Neural crest cell (in vitro differentiated cells): ENCODE measurements at places on chromosomes 4 and X. TPM values are rescaled to one million over a fixed set of nuclear protein-coding genes. Genes with fewer than 3 reads are reported as not detected.

The TREX2 gene
- total RNA-seq = 0.77 and 1.6 TPM in 2 replicates

The VCX3A gene
- total RNA-seq = 0.58 and 0.68 TPM in 2 replicates

DNA sequence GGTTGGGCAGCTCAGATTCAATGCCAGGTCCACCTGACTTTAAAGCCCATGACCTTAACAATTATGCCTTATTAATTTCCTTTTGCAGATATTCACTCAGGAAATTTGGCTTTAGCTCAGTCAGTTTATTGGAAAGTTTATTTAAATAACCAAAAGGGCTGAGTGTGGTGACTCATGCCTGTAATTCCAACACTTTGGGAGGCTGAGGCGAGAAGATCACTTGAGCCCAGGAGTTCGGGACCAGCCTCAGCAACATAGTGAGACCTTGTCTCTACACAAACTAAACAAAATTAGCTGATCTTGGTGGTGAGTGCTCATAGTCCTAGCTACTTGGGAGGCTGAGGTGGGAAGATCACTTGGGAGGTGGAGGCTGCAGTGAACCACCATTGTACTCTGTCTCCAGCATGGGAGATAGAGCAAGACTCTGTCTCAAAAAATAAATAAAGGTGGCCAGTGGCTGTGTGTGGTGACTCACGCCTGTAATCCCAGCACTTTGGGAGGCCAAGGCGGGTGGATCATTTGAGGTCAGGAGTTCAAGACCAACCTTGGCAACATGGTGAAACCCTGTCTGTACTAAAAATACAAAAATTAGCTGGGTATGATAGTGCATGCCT, 43.3 kb downstream of the RHOH start:
- no peak for DNase-seq

The ERAS gene
- total RNA-seq = 0.49 and 0.50 TPM in 2 replicates

DNA sequence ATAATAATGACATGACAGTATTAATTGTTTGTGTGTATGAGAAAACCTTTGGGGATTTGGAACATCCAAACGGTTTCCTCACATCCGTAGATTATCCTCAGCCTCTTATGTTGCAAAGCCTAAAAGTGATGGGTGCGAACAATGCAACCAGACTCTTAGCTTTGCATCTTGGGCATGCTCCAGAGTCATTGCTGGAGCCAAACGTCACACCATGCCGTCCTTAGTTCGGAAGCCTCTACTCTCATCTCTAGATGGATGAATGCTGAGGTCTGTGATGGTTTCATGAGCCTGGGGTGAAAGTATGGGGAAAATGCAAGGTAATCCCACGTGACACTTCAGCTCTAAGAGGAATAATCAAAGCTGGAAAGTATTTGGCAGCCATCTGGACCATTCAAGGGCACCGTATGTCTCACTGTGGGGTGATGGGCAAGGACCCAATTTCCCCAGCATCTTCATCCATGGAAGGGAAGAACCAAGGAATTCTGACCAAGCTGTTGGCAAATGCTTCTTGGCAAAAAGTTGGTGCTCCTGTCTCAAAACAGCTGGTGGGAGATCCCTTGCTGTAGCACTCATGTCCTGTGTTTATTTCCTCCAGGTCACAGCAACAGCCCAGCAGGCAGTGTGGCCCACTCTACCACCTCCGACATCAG, 6.3 kb upstream of the RTL5 start:
- DNase-seq = no peak

The HMX1 gene
- 0.91 and 1.1 TPM in 2 replicates for total RNA-seq

DNA sequence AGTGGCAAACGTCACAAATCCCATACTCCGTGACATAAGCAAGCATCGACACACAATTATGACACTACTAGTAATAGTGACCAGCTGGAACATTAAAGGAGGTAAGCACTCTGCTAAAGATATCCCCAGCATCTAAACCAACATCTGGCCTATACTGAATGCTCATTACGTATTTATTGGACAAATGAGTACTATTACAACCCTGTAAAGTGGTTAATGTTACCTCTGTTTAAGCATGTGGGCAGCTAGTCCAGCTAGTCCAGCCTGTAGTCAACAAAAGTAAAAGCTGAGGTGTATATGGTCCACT, 419 bp upstream of the RPGR start:
- DNase-seq = no peak

The ETDA gene
- total RNA-seq = not detected in 2 replicates

The MAGEA1 gene
- not detected in 2 replicates for total RNA-seq

DNA sequence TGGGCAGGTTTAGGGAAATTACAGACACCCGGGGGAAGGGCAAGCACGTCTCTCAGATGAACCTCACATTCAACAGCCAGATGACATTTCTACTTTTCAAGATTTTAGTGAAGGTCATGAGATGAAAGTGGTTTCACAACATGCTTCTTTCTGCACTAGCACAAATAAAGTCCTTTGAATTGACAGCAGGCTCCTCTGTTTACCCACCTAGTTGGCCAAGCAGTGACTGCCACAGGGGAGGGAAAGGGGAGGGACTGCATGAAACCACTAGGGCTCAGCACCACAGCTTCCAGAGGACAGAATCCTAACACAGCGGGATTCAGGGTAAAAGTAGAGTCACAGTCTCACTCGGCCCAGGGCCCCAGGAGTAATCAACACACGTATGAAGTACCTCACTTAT, 6.2 kb downstream of the RAB40A start:
- no peak for DNase-seq

GRCh38 chr4:139042981-139043460, 27.4 kb downstream of the NOCT start:
- no peak for DNase-seq

- no peak for DNase-seq
Measured at GRCh38 chrX:70635227-70635626, 190.6 kb downstream of the DLG3 start.

DNA sequence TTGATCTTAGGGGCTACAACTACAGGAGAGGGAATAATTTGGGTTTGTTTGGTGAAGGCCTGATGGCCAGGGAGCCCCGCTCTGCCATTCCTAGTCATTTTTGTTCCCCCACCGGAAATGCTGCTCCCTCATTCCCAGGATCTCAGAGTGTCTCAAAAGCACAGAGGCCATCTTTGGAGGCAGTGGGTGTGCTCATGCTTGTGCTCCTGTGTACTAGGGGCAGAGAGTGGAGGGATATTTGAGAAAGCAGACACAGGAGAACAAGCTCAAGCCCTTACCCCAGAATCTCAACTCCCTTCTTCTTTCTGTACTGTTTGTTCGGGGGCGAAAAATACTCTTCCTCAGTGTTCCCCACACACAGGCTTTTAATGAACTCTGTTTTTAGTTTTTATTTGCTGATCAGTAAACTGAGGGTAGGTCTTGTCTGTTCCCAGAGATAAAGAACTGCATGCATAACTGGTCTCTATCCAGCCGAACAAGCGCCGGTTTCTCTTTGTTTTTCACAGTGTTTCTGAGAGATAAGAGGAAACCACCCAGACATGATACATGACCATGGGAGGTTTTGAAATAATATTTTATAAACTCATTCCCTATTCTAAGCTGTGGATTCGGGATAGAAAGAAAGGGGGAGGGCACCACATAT, 32.9 kb upstream of the XK start:
- no peak for DNase-seq

- DNase-seq = no peak
Measured at GRCh38 chr4:152729466-152729865, 49.7 kb upstream of the TMEM154 start.

The OTUD6A gene
- not detected in 2 replicates for total RNA-seq
